ENCODE measurements at places on chromosomes 7 and 10.

- DNase-seq, result peak; percentile 32
Measured at GRCh38 chr10:23095966-23096801, 805 bp downstream of the MSRB2 start.

GRCh38 chr7:116583653-116584052 is 58.8 kb downstream of the CAV1 start:
- no peak for DNase-seq

- DNase-seq, result no peak
Measured at GRCh38 chr10:10797513-10797912, 220.2 kb upstream of the CELF2 start.

DNA sequence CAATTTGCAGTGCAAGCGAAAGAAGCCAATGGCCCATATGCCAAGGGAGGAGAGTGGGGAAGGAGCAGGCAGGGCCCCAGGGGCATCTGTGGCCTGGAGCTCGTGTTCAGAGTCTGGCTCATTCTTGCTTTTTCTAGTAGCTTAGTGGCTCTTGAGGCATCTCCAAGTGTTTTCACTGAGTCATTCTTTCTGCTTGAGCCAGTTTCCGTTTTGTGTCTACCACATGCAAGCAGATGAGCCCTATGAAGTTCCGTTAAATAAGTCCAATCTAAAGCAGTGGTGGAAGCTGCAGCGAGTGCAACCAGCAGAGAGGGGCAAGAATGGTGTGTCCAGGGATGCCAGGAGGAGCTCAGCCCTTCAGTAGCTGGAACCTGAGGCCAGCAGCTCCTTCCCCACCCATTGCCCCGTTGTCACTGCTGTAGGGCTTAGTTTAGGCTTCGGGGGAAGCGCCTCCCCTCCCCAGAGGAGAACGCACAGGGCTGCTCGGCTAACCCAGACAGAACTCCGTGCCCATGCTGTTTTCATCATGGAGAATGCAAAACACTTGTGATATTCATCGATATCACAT is 57.4 kb upstream of the EBF3 start:
- no peak for DNase-seq

DNA sequence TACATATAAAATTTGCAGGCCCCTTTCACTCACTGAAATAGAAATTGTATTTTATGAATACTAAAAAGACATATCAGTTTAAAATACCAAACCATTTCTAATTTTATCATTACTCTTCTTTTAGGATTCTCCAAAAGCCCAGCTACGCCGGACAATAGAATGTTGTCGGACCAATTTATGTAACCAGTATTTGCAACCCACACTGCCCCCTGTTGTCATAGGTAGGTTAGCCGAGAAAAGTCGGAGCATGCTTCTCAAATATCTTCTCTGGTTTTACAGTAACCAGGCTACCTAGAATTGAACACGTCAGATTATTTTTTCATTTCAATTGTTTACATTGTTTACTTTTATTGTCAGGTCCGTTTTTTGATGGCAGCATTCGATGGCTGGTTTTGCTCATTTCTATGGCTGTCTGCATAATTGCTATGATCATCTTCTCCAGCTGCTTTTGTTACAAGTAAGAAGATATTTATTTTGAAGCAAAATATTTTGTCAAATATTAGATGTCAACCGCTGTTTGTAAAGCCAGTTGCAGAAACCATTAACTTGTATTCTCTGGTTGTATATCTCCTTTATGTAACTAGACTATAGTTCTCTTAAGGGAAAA is 57.6 kb downstream of the MMRN2 start:
- DNase-seq, result peak; percentile 25

GRCh38 chr7:51223505-51223904 is 93.1 kb downstream of the COBL start:
- DNase-seq, result no peak

GRCh38 chr7:80929619-80930018 is 10.8 kb upstream of the SEMA3C start:
- no peak for DNase-seq

- DNase-seq, result no peak
Measured at GRCh38 chr10:19970256-19970655, 154.0 kb downstream of the PLXDC2 start.

DNA sequence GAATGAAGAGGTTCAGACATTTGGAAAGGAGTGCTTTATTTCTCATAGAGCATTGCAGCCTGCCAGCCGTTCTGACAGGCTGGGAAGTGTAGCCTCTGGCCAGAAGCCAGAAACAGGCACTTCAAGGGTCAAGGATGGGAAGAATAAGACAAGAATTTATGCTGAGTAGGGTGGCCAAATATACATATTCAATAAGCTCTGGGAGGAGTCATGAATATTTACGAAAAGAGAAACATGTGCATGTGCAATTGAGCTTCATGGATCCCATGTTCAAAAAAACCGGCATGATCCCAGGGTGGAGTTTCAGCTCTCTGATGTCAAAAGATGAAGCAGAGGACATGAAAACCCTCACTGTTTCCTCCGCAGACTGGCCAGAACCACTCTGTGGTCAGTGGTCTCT is 32.9 kb downstream of the TLX1 start:
- DNase-seq, result no peak

- DNase-seq, result no peak
Measured at GRCh38 chr7:9945131-9945530, 1028.5 kb upstream of the PHF14 start.

GRCh38 chr10:132265890-132266496 is 41.8 kb downstream of the STK32C start:
- no peak for DNase-seq

GRCh38 chr7:143245123-143245522 is 18.1 kb upstream of the GSTK1 start:
- DNase-seq, result no peak

DNA sequence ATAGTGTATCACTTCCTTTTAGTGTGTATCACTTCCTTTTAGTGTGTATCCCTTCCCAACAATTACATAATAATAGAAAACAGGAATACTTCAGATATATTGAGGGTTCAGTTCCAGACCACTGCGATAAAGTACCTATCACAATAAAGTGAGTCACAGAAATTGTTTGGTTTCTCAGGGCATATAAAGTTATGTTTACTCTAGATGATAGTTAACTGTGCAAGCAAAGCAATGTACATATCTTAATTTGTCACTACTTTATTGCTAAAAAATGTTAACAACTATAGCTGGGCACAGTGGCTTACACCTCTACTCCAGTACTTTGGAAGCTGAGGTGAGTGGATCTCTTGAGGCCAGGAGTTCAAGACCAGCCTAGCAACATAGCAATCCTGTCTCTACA is 938.4 kb downstream of the CCSER2 start:
- DNase-seq, result no peak
